GM10248 (cell line): ENCODE measurements at places on chromosomes 5 and 9.
A peak's percentile ranks its signal among the peaks of the same experiment; 100 is the strongest.

GRCh38 chr5:172171118-172171517 lies 16.9 kb downstream of the STK10 start:
- DNase-seq, result no peak

GRCh38 chr5:83472213-83472507 lies 616 bp downstream of the VCAN start:
- no peak for DNase-seq

DNA sequence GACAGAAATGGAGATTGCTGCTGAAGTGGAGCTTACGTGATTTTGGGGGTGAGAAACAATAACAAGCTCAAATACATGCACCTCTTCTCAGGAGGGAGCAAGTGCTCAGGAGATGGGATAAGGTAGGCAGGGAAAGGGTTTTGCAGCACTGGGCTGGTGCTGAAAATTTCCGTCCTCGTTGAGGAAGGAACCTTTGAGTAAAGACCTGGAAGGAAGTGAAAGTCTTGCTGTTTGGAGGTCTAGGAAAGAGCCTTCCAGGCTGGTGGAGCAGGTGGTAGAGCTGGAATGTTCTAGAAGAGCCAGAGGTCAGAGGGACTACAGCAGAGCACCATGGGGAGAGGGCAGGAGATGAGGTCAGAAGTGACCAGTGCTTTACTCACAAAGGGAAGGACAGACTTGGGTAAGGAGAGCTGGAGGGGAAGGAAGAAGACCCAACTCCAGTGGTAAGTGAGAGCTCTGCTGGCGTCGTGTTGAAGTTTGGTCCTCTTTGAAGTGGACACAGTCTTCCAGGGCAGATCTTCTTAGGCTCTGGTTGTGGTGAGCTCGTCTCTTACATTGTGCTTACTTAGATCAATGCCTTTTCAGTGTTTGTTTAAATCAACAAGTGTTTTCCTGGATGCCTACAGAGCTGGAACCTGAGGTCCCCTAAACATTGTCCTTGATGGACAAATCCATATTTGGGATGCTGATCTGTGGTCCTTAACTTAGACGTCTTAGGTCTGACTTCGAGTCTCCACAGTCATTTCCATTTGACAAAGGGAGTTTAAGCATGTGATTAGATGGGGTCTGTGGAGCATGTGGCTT lies 21.0 kb downstream of the ANKRD33B start:
- no peak for DNase-seq

DNA sequence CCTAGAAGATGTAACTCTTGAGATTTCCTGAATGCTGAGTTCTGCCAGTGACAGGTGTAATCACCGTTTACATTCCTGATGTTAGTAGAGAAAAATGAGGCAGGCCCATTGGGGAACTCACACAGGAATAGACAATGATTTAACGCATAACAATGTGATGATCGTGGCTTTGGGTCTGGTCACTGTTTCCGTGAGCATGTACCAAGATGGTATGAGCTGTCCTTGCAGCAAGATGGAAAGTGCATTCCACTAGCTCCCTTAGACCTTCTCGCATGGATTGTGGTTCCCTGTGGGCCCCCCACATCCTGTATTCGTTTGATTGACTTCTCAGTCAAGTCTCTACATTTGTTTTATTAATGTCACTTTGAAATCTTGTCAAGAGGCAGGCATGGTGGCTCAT lies 124.0 kb upstream of the DAP start:
- no peak for DNase-seq

- no peak for DNase-seq
Observed at GRCh38 chr9:104173067-104173466, 79.0 kb downstream of the SMC2 start.

DNA sequence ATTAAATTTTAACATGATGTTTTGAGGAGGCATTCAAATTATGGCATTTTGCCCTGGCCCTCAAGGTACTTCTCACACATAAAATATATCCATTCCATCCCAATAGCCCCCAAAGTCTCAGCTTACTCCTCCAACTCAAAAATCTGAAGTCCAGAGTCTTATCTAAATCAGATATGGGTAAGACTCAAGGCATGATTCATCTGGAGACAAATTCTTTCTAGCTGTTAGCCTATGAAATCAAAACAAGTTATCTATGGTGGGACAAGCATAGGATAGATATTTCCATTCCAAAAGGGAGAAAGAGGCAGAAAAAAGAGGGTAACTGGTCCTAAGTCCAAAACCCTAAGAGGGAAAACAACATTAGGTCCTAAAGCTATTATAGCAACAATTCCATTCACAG lies 408.4 kb downstream of the ZNF608 start:
- DNase-seq, result no peak

- DNase-seq, result no peak
Observed at GRCh38 chr5:96829297-96829696, 21.6 kb upstream of the ERAP1 start.

- no peak for DNase-seq
Observed at GRCh38 chr9:87276851-87277261, 220.8 kb upstream of the DAPK1 start.

- DNase-seq, result peak; percentile 4
Observed at GRCh38 chr9:22813529-22813928, 366.9 kb downstream of the DMRTA1 start.
